ENCODE measurements at places on chromosomes 7 and 10.

DNA sequence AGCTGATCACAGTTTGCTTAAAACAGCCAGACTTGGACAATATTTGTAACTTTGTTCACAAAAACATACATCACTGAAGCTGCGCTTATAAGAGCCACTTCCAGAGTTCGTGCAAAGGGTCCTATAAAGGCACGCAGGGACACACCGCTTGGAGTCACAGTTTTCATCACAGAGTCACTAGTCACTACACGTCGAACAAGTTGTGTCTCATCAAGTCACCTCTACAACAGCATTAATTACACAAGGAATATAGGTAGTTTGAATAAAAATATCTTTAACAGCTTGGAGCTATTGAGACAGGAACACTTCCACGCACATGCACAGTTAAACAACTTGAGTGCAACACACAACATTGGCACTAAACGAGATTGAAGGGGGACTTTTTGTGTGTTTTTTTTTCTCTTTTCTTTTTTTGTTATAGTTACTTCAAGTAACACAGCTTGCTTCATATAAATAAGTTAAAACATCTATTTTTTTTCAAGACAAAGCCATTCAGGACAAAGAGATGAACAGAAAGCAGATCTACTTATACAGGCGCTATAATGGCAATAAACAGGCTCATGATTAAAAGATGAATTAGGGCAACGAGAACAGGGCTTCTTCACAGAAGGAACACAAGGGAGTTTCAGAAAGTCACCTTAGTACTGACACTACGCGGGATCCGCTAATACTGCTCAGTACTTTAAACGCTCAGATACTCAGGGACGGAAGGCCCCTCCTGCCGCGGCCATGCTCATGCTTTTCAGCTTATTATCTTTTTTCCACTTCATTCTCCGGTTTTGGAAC lies 2.2 kb downstream of the HOXA5 start:
- no peak for DNase-seq

DNA sequence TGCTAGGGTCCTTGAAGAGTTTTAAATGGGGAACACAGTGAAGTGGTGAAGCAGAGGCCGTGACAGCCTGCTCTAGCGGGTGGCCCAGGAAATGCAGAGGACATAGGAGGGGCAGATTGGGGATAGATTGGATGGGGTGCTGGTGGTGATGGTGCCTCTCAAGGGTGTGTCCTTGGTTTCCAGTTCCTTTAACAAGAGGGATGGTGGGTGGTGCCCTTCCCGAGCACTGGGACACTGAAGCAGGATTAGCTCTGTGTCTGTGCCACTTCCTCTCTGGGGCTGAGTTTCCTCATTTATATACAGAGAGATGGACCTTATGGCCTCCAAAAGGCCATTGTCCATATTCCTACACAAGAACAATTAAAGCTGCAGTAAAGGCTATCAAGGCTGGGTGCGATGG lies 285.5 kb downstream of the TCF7L2 start:
- DNase-seq: no peak

DNA sequence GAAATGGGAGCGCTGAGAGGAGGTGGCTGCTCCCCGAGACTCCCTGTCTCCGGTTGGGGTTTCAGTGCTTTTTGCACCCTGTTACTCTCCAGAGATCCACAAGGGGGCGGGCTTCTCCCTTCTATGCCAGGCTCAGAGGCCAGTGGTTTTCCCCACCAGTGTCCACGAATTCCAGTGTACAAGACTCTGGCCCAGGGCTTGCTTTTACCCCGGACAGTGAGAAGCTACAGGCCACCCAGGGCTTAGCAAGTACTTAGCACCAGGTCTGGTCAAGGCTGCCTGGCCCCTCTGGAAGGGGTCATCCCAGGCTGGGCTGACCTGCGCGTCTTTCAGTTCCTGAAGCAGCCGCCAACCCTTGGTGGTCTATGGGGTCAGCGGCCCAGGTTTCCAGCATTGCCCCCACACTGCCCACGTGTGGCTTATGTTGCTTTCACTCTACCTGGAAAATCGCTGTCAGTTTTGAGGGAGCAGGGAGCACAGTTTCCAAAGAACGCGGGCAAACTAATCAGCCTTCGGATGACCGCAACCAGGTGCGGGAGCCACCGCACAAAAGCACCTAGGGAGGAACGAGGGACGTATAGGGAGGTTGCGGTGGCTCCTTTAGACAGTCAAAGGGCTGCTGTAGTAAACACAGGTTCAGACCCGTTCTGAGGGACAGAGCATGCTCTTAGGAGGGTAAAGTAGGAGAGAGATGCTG lies 6.8 kb downstream of the CYP26A1 start:
- no peak for DNase-seq

- no peak for DNase-seq
Observed at GRCh38 chr7:122485856-122486255, 181.3 kb upstream of the FEZF1 start.

DNA sequence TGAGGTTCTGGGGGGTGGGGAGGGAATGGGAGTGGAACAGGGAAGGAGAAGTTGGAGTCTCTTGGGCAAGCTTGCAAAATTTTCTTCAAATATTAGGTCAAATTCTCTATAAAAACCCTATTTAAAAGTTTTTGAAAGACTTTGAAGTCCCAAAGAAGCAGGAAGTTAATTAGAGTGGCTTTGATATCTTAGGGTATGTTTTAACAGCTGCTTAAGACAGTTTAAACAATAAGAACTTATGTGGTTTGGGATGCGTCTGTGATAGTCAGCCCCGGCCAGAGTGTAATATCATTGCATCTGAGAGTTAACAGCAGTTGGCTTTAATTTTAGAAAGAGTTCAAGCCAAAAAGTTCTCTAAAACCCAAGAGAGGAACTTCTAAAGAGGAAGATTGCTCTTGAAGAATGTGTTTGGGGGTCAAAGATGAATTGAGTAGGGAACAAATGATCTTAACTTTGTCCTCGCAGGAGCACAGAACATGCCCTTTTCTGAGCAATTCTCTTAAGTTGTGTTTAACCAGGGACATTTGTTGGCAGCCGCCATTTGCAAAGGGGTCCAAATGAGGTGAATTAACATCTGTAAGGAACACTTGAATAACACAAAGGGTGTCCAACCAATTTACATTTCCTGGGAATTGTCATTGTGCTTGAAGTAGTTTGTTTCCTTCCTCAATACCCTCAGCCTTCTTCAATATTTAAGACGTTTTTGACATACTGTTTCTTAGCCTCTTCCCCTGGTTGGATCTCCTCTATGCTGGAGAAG lies 182.4 kb downstream of the PTEN start:
- no peak for DNase-seq

DNA sequence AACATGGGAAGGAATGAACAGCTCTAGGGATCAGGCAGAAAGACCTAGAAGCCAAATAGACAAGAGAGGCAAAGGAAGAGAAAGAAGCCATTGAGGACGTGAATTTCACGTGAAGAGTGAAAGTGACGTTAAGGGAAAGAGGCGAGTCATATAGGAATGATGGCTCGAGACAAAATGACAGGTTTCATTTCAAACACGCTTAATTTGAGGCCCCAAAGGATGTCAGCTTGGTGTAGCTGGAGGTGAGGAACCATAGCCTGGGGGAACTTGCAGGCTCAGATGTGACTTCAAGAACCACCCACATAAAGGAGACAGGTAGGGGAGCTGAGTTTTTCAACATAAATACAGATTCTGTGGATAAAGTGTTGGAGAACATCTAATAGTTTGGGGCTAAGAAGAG lies 84.3 kb upstream of the ATP6V0A4 start:
- DNase-seq: no peak

- no peak for DNase-seq
Observed at GRCh38 chr10:24883176-24883575, 69.2 kb downstream of the PRTFDC1 start.

DNA sequence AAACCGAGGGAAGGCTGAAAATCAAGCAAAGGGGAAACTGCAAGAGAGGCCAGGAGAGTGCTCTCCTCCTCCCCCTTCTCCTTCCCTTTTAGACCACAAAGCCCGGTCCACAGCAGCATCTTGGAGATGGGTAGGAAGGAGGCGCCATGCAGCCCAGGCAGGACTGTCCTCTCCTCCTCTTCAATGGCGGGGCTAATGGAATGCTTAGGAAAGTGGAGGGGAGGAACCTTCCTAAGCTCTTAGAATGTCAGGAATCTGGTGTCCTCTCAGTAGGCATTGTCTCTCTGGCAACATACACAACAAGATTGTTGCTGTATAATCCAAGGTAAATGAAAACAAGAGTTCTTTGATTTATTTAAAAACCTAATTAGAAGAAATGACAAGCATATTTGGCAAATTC lies 185.1 kb downstream of the DGKI start:
- no peak for DNase-seq

- DNase-seq: no peak
Observed at GRCh38 chr7:6161463-6162330, 110.7 kb downstream of the CYTH3 start.
